ENCODE measurements at places on chromosomes 11 and 22.
A peak's percentile ranks its signal among the peaks of the same experiment; 100 is the strongest.

DNA sequence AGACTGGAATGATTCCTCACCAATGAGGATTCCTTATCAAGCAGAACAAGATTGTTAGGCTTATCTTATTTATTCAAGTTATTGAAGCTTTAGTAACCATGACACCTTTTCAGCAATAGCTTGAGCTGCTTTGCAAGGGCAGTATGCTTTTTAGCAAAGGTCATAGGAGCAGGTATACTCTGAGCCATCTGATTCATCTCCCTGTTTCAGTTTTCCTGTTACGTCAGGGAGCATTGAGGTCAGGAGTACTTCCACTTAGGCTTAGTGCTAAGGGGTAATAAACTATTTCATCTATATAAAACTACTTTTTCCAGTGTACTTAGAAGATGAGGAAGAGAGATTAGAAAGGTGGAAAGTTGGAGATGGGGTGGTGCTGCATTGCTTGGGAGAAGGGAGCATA is 17.7 kb upstream of the ANKRD42 start:
- DNase-seq = no peak

- no peak for DNase-seq
Measured at GRCh38 chr11:132330515-132330914, 960.1 kb downstream of the NTM start.

DNA sequence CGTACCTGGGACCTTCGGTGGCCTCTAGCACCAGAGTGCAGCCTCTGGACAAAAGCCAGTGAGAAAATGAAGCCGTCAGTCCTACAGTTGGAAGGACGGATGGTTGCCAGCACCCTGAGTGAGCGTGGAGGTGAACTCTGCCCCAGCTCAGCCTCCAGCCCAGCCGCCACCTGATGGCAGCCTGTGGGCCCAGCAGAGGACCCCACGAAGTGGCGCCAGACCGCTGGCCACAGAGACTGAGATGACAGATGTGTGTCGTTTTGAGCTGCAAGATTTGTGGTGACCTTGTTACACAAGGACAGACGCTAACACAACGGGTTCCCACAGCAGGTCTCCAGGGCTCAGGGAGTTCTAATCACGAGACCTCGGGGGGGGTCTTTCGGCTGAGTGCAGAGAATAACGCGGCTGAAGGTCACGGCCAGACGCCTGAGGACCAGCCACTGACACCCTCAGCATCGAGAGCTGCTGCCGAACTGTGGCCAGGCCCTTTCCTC is 75.0 kb downstream of the BRD1 start:
- DNase-seq = no peak

GRCh38 chr11:57980201-57980600 is 43.5 kb upstream of the OR9Q1 start:
- DNase-seq = no peak

GRCh38 chr11:5809122-5809519 is 397 bp downstream of the OR52N2 start:
- DNase-seq = no peak

- DNase-seq = no peak
Measured at GRCh38 chr22:24422102-24422665, 5.2 kb upstream of the ADORA2A start.

GRCh38 chr11:46001448-46001914 is 79.0 kb downstream of the LARGE2 start:
- no peak for DNase-seq

- no peak for DNase-seq
Measured at GRCh38 chr11:116793772-116794097, 2.1 kb upstream of the APOA5 start.

DNA sequence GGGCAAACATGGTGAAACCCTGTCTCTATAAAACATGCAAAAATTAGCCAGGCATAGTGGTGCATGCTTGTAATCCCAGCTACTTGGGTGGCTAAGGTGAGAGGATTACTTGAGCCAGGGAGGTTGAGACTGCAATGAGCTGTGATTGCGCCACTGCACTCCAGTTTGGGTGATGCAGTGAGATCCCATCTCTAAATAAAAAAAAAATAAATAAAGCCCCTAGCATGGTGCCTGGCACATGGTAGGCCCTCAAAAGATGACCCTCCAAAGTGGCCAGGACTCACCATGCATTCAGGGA is 74.6 kb downstream of the PTPRJ start:
- DNase-seq = no peak

GRCh38 chr11:94295534-94295933 is 8.8 kb upstream of the IZUMO1R start:
- no peak for DNase-seq

GRCh38 chr11:95655536-95655935 is 134.0 kb downstream of the FAM76B start:
- DNase-seq = no peak

- DNase-seq = no peak
Measured at GRCh38 chr11:97742717-97743116, 1278.0 kb upstream of the CNTN5 start.

- no peak for DNase-seq
Measured at GRCh38 chr11:78261828-78262227, 73.1 kb downstream of the USP35 start.

DNA sequence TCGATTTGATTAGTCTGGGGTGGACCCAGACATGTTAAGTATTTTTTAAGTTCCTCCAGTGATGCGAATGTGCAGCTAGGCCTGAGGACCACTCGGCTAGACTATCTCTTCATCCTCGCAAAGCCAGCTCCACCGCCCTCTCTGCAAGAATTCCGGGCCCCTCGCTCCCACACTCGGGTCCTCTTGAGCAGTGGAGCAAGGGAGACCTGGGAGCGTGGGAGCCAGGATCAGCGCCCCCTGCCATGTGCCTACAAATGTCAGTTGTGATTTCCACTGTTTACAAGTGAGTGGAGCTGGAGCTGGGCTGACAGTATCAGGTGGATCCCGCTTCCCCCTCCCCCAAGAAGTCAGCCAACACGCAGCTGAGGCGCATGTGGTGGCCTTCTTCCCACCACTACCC is 6.7 kb downstream of the B3GNT6 start:
- no peak for DNase-seq

DNA sequence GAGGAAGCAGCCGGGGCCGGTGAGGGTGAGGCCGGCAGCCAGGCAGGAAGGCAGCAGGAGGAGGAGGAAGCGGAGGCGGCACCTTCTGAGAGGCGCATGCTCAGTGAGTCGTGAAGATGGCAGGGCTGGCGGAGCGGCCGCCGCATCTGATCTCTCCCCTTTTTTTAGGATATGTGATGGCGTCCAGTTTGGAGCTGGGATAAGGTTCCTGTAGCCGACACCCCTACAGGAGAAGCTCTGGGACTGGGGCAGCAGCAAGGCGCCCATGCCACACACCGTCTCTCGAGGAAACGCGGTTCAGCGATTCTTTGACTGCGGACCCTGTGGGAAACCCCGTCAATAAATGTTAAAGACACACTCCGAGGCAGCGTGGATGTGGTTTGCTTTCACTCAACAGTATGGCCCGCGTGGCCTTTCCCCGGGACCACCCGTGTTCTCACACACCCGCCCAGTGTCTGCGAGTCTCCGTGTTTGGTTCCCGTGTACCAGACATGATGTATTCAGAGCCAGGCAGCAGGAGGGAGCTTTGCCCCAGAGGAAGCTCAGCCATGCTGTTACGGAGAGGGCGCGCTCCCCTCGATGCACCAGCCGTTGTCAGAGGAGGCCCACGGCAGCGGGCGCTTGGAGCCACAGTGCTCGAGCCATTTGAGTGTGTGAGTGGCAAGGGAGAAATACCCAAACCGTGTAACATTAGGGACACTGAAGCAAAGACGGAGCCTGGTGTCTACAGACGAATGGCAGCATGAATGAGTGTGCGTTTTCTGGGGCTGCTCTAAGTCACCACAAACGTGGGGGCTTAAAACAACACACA is 27.7 kb upstream of the PARVB start:
- peak; percentile 77 for DNase-seq

DNA sequence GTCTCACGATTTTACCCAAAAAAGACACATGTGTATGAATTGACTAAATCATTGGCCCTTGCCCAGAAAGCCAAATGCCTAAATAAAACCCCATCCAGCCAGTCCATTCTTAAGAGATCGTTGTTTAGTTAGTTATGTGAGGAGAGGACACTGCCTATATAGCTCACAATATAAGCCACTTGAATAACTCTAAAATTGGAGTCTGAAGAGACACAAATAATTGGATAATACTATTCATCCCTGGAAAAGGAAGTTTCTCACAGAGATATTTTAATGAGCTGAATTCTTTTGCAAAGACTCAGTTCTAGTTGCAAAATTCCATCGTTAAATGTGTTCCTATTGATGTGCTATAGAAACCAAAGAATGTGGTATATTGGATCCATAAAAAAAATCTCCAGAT is 176.7 kb downstream of the SOX6 start:
- no peak for DNase-seq

- no peak for DNase-seq
Measured at GRCh38 chr11:69497221-69497787, 15.8 kb downstream of the LINC01488 start.

GRCh38 chr22:28441720-28442263 is 237.8 kb downstream of the TTC28 start:
- no peak for DNase-seq

DNA sequence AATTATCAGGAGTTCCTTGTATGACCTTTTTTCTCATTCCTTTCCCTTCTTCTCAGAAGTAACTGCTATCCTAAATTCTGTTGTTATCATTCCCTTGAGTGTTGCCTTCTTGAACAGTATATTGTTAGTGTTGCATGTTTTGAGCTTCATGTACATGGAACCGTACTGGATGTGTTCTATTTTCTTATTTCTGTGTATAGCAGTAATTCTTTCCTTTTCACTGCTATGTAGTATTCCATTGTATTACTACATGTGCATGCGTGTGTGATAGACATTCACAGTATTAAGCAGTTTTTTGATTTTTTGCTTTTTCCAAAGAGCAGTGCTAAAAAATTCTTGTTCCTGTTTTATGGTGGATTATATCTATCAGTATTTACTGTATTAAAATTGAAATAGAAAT is 90.3 kb upstream of the RAB1B start:
- no peak for DNase-seq

- DNase-seq = no peak
Measured at GRCh38 chr22:49574881-49575702, 252.6 kb downstream of the BRD1 start.

DNA sequence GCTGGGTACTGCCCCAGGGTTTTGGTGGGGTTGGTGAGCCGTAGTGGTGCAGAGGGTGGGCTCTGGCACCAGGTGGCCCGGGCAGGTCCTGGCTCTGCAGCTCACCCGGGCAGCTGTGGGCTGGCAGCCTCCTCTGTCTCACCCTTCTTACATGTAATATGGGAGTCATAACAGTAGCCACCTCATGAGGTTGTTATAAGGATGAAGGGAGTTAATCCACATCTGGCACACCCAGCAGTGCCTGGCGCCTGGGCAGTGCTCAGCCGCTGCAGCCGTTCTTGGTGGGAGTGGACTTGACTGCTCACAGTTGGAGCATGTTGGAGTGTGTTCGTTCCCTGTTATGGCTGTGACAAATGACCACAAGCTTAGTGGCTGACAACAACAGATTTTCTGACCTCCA is 28.7 kb downstream of the IGHMBP2 start:
- no peak for DNase-seq

GRCh38 chr22:31055635-31056159 is 25.4 kb upstream of the SMTN start:
- no peak for DNase-seq

DNA sequence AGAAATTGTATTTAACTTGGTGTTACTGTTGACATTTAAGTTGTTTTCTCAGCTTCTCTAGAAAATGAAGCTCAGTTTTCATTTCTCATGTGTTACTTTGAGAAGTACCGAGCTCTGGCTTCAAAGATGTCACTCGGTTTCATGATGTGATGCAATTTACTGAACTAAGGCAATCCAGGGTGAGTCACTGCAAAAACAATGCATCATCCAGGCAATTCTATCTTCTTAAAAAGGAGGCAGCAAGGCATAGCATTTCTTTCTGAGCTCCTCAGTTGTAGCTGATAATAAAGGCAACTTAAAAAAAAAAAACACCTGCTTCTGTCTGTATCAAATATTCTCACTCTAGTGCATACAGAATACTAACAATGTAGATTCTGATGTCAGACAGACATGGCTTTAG is 91.1 kb upstream of the KCNA4 start:
- no peak for DNase-seq

DNA sequence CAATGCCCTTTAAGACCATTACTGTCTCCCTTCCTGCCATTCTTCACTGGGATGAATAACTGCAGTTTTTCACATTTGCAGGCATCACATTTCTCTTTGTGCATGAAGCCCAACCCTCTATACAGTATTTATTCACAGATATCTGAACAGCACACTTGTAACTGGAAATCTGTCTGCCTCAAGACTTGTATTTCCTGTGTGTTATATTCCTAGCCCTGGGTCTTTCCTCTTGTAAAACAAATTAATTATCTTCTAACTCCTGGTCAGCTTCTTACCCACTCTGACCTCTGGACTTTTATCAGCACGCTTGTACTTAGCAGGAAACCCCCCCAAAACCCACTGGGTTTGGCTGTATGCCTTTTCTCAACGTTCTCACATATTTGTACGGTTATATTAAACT is 2.0 kb downstream of the CSRP3 start:
- DNase-seq = no peak

DNA sequence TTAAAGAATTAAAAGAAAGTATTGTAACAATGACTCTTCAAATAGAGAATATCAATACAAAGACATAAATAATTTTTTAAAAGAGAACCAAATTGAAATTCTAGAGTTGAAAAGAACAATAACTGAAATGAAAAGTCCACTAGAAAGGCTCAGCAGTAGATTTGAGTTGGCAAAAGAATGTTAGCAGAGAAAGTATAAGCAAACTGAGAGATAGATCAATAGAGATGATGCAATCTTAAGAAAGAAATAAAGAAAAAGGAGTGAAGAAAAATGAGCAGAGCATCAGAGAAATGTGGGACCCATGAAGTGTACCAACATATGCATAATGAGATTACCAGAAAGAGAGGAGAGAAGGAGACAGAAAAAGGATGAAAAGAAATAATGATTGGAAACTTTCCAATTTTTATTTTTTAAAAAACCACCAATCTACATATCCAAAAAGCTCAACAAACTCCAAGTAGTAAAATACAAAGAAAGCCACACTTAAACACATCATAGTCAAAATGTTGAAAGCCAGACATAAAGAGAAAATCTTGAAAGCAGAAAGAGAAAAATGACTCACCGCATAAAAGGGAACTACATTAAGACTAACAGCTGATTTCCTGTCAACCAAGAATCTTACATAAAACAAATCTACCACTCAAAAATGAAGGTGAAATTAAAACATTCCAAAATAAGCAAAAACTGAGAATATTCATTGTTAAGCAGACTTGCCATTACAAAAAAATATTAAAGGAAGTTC is 20.9 kb downstream of the NCF4 start:
- no peak for DNase-seq

- no peak for DNase-seq
Measured at GRCh38 chr11:59226396-59226795, 13.7 kb upstream of the MPEG1 start.

GRCh38 chr22:37146507-37147180 is 3.1 kb downstream of the IL2RB start:
- DNase-seq = no peak

- DNase-seq = no peak
Measured at GRCh38 chr11:129453293-129453721, 77.7 kb downstream of the BARX2 start.

DNA sequence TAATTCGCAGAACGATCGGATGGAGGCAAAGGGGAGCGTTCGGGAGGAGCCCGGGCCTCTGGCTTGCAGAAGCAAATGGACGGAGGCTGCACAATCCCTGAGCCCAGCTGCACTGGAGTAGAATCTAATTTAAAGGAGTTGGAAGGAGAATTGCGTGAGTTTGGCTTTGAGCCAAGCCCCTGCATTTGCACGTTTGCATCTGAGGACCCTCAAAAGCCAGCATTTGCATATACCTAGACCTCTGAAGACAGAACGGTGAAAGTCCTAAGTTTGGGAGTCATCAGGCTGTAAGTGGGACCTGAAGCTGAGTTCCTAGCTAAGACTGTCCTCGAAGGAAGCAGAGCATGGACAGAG is 15.6 kb downstream of the TP53AIP1 start:
- DNase-seq = no peak
